ENCODE measurements at places on chromosomes 7 and 10.
A peak's percentile ranks its signal among the peaks of the same experiment; 100 is the strongest.

DNA sequence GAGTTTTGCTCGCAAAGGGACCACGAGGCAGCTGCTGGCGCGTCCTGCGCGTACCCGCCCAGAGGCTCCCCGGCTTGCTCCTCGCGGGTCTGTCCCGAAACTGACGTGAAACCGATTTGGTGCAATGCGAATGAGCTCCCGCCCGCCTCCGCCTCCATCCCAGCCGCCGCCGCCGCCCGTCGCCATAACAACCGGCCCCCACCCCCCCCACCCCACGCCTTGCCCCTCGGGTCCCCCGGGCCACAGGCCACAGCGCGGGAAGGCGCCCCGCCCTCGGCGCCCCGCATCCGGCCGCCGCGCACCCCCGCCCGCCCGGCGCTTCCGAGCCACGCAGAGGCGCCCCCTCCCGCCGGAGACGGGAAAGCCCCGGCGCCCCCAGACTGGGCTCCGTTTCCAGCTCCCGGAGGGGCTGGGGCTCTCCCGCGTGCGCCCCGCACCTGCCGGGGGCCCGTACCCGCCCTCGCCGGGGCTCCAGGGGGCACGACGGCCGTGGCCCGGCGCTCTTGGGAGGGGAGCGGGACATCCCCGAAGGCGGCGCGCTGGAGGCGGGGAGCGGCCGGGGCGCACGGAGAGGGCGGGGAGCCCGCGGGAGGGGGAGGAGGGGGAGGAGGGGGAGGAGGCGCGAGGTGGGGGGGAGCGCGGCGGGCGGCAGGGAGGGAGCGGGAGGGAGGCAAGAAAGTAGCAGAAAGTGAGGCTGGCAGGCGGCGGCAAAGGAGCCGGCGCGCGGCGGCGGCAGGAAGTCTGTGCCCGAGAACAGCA lies at the start of gene CAMK1D:
Gene CAMK1D (plus strand): TSS at position 678 of the 759 bp plus-strand sequence.
- no peaks in the 10 kb centered on the region for H3K36me3 ChIP-seq
- no peaks in the 10 kb centered on the region for H3K27me3 ChIP-seq
- no peak within 1 kb of the TSS for H3K27ac ChIP-seq
- peak; percentile 92 for DNase-seq

- H3K36me3 ChIP-seq, result no peaks in the 10 kb centered on the region
- peaks cover 1% of the 10 kb centered on the region for H3K4me1 ChIP-seq
- DNase-seq, result peak; percentile 87
These were observed 34.6 kb upstream of the HECW1 start for GRCh38 chr7:43077732-43078391.

- no peaks in the 10 kb centered on the region for H3K36me3 ChIP-seq
- peaks cover 5% of the 10 kb centered on the region for H3K4me1 ChIP-seq
- H3K4me3 ChIP-seq, result no peak overlapping the region
These were observed 98.7 kb downstream of the POLL start for GRCh38 chr10:101489355-101489754.

DNA sequence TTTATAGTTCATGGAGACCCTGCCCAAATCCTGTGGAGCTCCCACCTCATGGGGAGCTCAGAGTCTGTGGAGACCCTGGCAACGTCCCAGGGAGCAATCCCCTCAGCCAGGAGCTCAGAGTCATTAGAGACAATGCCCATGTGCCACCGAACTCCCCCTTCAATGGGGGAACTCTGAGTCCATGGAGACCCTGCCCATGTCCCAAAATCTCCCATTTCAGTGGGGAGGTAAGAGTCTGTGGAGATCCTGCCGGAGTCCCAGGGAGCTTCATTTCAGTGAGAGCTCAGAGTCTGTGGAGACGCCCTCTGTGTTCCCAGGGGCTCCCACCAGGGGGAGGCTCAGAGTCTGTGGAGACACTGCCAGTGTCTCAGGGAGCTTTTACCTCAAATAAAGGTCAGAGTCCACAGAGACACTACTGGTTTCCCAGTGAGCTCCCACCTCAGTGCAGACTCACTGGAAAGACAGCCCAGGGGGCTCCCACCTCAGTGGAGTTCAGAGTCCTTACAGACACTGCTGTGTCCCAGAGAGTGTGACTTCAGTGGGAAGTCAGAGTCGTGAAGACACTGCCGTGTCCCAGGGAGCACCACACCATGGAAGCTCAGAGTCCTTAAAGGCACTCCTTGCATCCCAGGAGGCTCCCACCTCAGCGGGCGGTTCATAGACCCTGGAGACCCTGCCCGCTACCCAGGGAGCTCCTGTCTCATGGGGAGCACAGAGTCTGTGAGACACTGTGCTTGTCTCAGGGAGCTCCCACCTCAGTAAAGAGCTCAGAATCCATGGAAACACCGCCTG lies 5.0 kb downstream of the MYO1G start:
- no peaks in the 10 kb centered on the region for H3K4me1 ChIP-seq
- DNase-seq, result no peak
- no peaks in the 10 kb centered on the region for H3K36me3 ChIP-seq
- no peaks in the 10 kb centered on the region for H3K27me3 ChIP-seq
- no peak overlapping the region for H3K27ac ChIP-seq

GRCh38 chr7:123867225-123867624 lies 22.3 kb downstream of the HYAL4 start:
- no peaks in the 10 kb centered on the region for H3K27me3 ChIP-seq
- no peak for DNase-seq
- no peaks in the 10 kb centered on the region for H3K36me3 ChIP-seq
- no peak overlapping the region for H3K27ac ChIP-seq
- no peak overlapping the region for H3K4me3 ChIP-seq

DNA sequence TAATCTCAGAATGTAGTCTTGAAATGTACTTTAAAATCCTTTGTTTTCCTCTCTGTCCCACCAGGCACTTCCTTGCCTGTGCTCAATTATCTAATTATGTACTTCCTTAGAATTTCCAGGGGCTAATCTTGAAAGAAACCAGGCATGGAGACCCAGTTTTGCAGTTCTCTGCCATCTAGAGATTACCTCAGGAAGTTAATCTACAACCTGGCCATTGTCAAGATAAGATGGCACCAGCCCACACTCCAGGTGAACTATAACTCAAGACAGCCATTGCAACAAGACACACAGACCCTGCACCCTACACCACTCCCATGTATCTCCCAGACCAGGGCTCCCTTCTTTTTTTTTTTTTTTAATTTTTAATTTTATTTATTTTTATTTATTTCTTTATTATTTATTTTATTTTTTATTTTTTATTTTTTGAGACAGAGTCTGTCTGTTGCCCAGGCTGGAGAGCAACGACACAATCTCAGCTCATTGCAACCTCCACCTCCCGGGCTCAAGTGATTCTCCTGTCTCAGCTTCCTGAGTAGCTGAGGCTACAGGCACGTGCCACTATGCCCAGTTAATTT lies 85.9 kb upstream of the TRIM24 start:
- no peaks in the 10 kb centered on the region for H3K36me3 ChIP-seq
- no peaks in the 10 kb centered on the region for H3K27me3 ChIP-seq
- no peaks in the 10 kb centered on the region for H3K4me1 ChIP-seq
- no peak overlapping the region for H3K27ac ChIP-seq
- no peak overlapping the region for H3K4me3 ChIP-seq

- DNase-seq, result no peak
- H3K36me3 ChIP-seq, result no peaks in the 10 kb centered on the region
- no peak overlapping the region for H3K27ac ChIP-seq
- H3K4me3 ChIP-seq, result no peak overlapping the region
These were observed 94.9 kb upstream of the DLX6 start for GRCh38 chr7:96910486-96910885.

DNA sequence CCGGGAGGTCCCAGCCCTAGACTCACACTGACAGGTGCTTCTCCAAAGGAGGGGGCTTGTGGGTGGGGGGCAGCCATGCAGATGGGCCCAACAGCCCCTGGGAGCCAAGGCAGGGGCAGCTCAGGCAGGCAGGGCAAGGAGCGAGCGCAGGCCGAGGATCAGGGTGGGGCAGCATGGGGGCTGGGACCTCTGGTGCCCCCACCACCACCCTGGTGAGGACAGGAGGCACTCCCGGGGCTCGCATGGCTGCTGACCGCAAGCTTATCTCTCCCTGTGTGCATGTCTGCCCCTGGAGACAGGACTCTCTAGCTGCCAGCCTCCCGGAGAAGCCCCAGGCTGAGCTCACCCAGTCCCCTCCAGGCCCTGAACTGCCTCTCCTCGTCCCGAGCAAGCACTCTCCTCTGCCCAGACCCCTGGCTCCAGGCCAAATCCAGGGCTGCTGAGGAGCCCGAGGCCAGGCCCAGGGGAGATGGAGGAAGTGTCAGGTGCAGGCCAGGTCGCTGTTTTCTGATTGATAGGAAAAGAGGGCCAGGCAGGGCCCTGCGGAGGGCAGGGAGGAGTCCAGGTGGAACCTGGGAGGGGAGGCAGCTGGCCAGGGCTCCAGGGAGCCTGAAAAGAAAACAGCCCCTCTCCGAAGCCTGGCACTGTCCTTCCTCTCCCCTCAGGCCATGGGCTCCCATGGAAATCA lies 39.0 kb downstream of the PDGFA start:
- peaks cover 1% of the 10 kb centered on the region for H3K4me1 ChIP-seq
- no peak overlapping the region for H3K4me3 ChIP-seq
- no peak for DNase-seq
- H3K36me3 ChIP-seq, result no peaks in the 10 kb centered on the region

DNA sequence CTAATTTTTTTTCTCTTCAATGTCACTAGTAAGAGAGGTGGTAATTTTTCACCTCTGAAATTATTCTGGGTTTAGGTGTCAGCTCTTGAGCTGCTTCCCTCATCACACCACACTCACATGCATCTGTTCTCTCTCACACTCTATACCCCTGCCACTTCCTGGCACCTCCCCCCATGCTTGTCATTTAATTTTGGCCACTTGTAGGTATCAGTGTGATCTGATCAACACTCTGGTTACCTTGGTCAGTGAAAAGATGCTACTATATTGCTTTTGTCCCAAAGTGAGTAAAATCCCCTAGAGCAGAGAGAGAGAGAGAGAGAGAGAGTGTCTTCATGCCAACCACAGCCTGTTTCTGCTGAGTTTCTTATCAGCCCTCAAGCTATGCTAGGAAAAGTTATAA lies 42.5 kb downstream of the STK17A start:
- H3K4me1 ChIP-seq, result no peaks in the 10 kb centered on the region
- H3K27ac ChIP-seq, result no peak overlapping the region
- H3K36me3 ChIP-seq, result peaks cover 2% of the 10 kb centered on the region

DNA sequence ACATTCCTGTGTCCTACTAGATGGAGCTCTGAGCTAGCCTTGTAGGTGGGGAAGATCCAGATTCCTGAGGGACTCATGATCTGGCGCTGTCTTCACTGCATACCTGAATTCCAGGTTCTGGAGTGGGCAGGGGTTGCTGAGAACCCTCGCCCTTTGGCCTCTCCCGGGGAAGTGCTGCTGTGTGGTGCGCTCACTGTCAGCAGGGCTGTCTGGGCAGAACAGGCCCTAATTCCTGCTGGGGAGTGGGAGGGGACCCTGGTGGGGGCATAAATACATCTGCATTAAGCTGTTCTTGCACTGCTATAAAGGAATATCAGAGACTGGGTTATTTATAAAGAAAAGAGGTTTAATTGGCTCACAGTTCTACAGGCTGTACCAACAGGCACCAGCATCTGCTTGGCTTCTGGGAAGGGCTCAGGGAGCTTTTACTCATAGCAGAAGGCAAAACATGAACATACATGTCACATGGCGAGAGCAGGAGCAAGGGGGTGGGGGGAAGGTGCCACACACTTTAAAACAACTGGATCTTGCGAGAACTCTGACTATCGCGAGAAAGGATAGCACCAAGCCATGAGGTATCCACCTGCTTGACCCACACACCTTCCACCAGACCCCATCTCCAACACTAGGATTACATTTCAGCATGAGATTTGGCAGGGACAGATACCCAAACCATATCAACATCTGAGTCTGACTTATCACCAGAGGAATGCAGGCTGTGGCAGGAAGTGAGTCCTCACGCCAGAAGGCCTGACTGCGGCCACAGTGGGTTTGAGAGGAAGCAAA lies 115.0 kb downstream of the ADCY1 start:
- no peak overlapping the region for H3K4me3 ChIP-seq
- no peak overlapping the region for H3K27ac ChIP-seq
- H3K4me1 ChIP-seq, result no peaks in the 10 kb centered on the region
- H3K36me3 ChIP-seq, result no peaks in the 10 kb centered on the region
- DNase-seq, result peak; percentile 72
